CD8-positive, alpha-beta memory T cell (primary cell): ENCODE measurements at places on chromosomes 7 and 10.

GRCh38 chr7:95334447-95334846 is 10.1 kb upstream of the PON1 start:
- DNase-seq: no peak

- no peak for DNase-seq
Observed at GRCh38 chr7:138316421-138317043, 143.5 kb upstream of the TRIM24 start.

DNA sequence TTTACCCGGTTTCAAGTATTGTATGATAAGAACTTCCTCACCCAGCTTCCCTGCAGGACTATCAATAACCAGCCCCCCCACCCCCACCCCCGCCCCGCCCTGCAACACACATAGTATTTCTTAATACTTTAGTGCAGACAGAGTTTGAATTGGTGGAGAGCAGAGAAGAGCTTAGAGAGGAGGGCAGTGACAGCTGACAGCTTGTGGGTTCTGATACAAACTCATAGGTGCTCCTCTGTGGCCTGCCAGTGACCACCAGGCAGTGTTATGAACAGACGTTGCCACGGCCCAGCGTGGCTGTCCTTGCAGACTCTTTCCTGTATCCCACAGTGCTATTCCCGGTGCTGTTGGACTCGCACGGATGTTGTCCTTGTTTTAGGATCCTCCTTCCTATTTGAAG is 186.9 kb upstream of the ADO start:
- no peak for DNase-seq

GRCh38 chr10:19563388-19564141 is 252.7 kb upstream of the PLXDC2 start:
- DNase-seq: no peak

GRCh38 chr7:33185786-33186185 is 56.4 kb downstream of the BBS9 start:
- peak; percentile 9 for DNase-seq

GRCh38 chr7:6116211-6116610 is 85.0 kb downstream of the ANKRD61 start:
- DNase-seq: no peak
